ENCODE measurements at places on chromosomes 7 and 10.

GRCh38 chr7:30970594-30971094 lies 6.9 kb downstream of the GHRHR start:
- H3K4me1 ChIP-seq = no peaks in the 10 kb centered on the region
- H3K4me3 ChIP-seq = no peak overlapping the region
- peaks cover 71% of the 10 kb centered on the region for H3K27me3 ChIP-seq
- no peak overlapping the region for H3K27ac ChIP-seq
- H3K36me3 ChIP-seq = no peaks in the 10 kb centered on the region
- DNase-seq = no peak

GRCh38 chr7:112211348-112211907 lies 4.9 kb downstream of the ZNF277 start:
- H3K36me3 ChIP-seq = no peaks in the 10 kb centered on the region
- peaks cover 45% of the 10 kb centered on the region for H3K4me1 ChIP-seq
- H3K27ac ChIP-seq = peak overlapping the region; percentile 6
- no peaks in the 10 kb centered on the region for H3K27me3 ChIP-seq

DNA sequence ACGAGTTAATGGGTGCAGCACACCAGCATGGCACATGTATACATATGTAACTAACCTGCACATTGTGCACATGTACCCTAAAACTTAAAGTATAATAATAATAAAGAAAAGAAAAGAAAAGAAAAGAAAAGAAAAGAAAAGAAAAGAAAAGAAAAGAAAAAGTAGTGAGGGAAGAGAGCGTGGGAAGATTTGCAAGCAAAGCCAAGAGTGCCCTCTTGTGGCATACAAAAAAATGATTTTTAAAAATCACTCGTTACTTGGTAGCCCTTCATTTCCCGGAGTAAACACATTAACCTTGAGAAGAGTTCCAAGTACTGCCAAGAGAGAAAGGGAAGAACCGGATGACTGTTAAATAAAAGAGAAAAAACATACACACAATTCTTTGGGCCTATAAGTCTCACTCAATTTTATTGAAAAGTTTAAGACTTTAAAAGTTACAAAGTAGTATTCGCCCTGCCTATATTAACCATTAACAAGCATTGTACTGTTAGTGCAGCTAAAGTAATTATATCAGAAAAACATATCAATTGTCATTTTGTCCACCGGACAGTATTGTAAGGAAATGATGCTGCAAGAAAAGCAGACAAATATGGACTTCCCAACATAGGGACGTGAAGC lies 6.2 kb upstream of the CH25H start:
- no peak overlapping the region for H3K27ac ChIP-seq
- no peak for DNase-seq

DNA sequence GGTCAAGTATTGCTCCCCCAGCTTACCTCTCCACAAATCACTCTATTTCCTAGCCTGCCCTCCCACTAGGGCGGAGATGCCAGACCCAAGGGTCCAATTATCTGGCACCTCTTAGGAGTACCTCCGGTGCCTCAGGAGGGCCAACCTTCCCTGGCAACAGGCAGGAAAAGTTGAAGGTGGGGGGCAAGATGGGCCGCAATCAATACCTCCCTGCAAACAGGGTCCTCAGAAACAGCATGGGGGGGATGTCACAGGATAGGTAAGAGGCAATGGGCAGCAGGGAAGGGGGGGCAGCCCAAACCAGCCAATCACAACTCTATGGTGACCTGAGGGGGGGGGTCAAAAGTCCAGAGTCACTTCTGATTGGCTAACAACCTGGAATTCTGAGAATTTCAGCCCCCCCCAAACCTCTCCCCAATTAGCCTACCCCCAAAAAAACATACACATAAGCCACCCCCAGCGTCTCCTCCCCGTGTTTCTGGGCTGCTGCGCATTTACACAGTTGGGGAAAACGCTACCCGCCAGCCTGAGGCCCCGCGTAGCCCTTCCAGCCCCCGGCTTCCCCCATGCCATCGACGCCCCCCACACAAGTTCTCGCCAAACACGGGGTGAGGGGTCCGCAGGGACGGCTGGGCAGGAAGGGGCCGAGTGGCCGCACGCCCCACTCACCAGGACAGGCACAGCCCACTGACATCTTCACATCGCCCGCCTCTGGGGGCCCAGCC lies 589 bp downstream of the LDB1 start:
- no peaks in the 10 kb centered on the region for H3K36me3 ChIP-seq
- no peaks in the 10 kb centered on the region for H3K27me3 ChIP-seq
- no peak for DNase-seq
- peaks cover 60% of the 10 kb centered on the region for H3K4me1 ChIP-seq
- peak overlapping the region; percentile 81 for H3K4me3 ChIP-seq

DNA sequence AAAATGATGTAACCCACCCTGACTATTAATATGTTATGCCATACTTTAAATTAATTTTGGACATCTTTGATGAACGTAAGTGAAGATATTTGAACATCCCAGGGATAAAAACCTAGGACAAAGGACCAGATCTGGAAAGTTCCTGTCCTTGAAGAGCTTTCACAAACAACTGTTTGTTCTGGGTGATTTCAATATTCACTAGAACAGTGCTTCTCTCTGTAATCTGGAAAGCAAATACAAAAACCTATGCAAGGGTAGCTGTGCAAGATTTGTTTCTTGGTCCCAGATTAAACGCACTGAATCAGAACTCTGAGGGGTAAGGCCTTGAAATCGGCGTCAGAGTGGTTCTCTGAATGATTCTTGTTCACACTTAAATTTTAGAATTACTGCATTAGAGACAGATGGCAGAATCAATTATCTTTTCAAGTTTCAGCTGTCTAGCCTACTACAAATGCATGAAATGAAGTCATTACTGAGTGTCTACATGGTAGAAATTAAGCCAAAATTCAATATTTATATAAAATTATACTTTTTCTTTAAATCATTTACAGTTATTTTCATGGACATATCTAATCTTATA lies 69.6 kb upstream of the CSTF2T start:
- no peaks in the 10 kb centered on the region for H3K36me3 ChIP-seq
- H3K4me3 ChIP-seq = no peak overlapping the region
- H3K27me3 ChIP-seq = no peaks in the 10 kb centered on the region
- peaks cover 19% of the 10 kb centered on the region for H3K4me1 ChIP-seq

Data from chondrocyte (in vitro differentiated cells).